Adipocyte (in vitro differentiated cells): ENCODE measurements at places on chromosomes 2 and 18.

DNA sequence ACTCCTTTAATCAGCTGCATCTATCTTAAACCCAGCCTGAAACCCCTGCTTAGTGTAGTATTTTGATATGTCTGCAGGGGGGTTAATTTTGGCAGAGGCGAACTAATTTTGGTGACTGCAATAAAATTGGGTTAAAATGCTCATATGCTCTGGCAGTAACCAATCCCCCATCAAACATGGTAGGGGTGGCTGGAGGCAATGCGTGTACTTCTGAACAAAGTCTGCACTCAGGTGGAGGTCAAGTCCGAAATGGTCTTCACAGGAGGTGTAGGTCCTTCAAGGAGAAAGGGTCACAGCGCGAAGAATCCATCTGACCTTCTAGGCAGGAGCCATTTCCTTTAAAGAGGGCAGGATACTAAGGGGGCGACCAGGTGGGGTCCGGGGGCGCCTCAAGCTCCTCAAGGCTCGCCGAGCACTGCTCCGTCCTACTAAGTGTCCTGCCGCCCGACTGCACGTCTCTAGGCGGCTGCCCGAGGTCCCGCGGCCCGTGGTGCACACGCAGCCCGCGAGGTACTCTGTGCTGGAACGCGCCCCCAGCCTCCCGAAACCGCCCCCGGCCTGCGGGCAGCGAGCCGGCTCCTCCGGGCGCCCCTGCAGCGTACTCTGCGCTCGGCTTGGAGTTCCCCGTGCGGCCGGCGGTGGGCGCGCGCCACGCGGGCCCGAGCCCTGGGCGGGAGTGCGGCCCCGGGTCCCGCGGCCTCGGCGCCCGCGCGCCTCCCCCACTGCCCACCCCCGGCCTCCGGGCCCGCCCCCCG is 1.7 kb upstream of the LDLRAD4 start:
- peak; percentile 46 for DNase-seq

GRCh38 chr18:28669165-28669564 is 492.2 kb upstream of the CDH2 start:
- no peak for DNase-seq

- DNase-seq = peak; percentile 17
Measured at GRCh38 chr2:48851161-48851560, 95.6 kb upstream of the LHCGR start.

GRCh38 chr2:176075481-176075880 is 8.3 kb downstream of the EVX2 start:
- no peak for DNase-seq

GRCh38 chr2:3769766-3770165 is 66.4 kb downstream of the DCDC2C start:
- DNase-seq = no peak

DNA sequence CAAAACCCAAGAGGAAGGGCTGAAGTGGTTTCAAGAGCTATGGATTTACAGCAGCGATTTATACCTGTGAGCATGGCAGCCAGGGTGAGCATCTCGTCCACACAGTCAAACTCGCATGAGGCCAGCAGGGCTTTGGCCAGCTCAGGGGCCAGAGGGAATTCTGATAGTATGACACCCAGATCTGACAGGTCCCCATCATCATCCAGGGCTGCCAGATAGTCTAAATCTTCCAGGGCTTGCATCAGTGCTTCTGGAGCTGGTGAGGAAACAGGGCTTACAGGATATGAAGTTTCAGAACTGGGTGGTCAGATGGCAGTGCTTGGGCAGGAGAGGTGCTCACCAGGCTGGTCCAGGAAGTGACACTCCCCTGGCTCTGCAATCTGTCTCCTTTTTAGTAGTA is 3.5 kb downstream of the DQX1 start:
- DNase-seq = no peak

DNA sequence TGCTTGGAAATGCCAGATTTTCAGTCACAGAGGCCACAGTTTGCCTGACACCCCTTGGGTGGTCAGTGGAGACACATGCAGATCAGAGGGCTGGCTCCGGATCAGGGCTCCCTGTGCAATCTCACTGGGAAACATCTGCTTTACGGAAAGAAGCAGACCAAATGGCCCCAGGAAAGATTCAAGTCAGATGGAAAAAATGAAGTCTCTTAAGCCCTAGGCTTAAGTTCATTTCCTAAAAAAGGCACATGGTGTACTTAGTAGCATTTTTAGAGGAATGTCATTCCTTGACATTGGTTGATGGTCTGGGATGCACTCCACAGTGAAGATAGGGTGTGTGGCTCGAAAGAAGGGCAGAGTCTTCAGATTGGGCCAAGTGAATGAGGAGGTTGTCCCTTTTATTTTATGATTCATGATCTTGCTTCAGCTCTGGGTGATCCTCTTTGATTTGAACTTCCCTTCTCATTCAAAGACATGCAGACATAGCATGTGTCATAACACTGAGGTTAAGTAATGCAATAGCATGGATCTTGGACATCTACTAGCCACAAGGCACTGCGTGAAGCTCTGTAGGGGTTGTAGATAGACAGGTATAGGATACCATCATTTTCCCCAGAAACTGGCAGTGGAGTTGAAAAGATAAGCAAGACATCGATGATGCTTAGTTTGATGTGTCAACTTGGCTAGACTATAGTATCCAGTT is 56.5 kb downstream of the KCNE4 start:
- DNase-seq = peak; percentile 95

DNA sequence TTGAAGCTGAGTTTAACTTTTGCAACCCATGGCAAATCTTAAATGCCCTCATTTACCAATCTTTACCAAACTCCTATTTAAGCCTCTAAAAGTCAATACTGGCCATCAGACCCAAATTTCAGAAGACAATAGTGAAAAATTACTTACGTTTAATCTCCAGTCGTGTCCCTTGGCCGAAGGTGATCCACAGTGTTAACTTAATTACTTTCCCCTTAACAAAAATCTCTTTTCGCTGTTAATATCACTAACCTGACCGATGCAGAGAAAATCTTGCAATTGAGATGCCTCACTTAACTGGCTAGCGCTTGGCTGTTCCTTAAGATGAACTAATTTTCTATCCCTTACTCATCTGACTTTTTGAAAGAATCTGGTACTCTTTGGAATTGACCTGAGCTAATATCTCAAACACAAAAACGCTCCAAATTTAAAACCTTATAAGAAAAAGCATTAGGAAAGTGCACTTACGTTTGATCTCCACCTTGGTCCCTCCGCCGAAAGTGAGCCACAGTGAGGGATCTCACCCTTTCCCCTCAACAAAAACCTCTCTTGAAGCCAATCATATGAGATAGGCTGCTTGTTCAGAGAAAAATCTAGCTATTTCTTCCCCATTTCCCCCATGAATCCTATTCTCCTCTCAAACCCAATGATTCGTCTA is 169.1 kb downstream of the RPIA start:
- no peak for DNase-seq
